ENCODE measurements at places on chromosomes 13 and 19.

DNA sequence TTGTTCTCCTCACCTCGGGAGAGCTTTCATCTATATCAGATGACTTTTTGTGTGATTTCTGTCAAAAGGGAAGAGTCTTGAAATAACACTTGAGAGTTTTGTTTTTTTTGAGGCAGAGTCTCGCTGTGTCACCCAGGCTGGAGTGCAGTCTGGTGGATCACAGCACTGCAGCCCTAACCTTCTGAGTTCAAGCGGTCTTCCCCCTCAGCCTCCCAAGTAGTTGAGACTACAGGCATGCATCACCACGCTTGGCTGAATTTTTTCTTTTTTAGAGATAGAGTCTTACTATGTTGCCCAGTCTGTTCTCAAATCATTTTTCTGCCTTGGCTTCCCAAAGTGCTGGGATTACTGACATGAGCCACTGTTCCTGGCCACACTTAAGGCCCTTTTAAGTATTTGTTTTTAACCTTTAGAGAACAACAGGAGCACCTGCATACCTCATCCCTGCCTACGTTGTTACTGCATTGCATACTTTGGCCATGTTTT lies 11.4 kb downstream of the NDFIP2 start:
- no peak for DNase-seq

GRCh38 chr19:45852145-45852750 lies 10.7 kb downstream of the SYMPK start:
- no peak for DNase-seq

GRCh38 chr19:9857920-9858746 lies 23.0 kb downstream of the PIN1 start:
- DNase-seq = no peak

DNA sequence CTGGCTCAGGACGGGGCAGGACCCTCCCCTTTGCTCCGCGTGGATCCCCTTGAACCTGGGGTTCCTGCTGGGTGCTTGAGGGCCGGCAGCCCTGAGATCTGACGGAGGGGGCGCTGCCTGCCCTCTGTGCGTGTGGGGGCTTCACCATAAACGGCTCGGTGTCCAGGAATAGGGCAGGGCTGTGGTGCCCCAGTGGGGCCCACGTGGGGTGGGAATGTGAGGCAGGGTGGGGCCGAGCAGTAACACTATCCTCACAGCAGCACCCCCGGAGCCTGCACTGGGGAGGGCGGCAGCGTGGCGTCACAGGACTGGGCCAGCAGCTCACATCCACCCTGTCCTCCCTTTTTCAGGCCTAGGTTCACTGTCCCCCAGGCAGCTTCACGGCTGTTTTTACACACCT lies 38.0 kb downstream of the GAS6 start:
- no peak for DNase-seq

- no peak for DNase-seq
Measured at GRCh38 chr19:33752018-33752800, 44.5 kb upstream of the KCTD15 start.

GRCh38 chr19:20151617-20152145 lies 15.3 kb upstream of the ZNF486 start:
- no peak for DNase-seq

DNA sequence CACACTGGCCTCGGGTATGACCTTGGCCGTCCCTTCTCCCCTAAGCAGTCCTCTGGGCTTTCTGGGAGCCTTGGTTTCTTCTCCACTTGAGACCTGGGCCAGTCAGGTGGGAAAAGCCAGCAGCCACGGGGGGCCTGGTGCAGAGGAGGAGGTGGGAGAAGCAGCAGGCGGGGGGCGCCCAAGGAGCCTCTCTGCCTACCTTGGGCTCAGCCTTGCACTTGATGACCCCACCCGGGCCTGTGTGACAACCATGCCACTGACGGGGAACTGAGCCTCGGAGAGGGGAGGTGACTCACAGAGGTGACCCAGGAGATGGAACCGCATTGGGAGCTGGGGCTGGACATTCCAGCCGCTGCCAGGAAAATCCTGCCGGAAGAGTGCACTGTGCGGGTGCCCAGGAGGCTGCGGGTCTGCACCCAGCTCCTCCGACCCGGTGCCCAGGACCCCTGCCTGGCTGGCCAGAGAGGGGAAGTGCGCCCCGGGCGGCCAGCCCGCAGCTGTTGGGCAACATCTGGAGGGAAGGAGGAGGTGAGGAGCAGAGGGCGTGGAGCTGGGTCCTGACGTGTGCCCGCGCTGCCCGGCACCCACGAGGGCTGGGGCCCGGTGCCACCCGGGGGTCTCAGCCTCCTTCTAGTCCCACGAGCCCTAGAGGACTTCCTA lies 23.4 kb upstream of the SLC7A10 start:
- DNase-seq = no peak

DNA sequence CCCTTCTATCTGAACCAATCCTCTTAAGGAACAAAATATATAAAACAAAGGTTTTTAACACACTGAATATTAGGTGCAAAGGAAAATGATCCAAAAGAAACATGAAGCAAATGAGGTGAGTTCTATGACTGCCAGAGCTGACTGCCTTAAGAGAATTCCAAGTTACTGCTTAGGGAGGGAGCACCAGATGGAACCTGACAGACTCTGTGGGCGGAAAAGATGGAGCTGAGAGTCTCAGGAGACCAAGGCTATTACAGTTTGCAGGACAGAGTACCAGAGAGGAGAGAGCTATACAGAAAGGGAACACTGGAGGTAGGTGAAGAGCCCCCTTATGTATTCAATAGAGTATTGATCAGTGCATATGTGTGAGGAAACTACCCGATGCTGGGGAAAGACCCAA lies 87.2 kb downstream of the B3GLCT start:
- no peak for DNase-seq

GRCh38 chr13:98913741-98914140 lies 64.1 kb downstream of the DOCK9 start:
- DNase-seq = no peak

DNA sequence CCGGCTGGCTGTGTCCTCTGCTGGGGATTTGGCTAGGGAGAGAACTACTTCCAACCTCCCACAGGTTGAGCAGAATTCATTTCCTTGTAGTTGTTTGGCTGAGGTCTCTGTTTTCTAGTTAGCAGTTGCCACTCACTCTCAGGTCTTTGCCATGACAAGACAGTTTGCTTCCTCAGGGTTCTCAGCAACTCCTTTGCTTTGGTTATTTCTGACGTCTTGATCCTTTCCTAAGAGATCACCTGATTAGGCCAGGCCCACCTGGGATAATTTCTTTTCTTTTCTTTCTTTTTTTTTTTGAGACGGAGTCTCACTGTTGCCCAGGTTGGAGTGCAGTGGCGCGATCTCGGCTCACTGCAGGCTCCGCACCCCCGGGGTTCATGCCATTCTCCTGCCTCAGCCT lies 9.4 kb upstream of the CACNG8 start:
- no peak for DNase-seq

DNA sequence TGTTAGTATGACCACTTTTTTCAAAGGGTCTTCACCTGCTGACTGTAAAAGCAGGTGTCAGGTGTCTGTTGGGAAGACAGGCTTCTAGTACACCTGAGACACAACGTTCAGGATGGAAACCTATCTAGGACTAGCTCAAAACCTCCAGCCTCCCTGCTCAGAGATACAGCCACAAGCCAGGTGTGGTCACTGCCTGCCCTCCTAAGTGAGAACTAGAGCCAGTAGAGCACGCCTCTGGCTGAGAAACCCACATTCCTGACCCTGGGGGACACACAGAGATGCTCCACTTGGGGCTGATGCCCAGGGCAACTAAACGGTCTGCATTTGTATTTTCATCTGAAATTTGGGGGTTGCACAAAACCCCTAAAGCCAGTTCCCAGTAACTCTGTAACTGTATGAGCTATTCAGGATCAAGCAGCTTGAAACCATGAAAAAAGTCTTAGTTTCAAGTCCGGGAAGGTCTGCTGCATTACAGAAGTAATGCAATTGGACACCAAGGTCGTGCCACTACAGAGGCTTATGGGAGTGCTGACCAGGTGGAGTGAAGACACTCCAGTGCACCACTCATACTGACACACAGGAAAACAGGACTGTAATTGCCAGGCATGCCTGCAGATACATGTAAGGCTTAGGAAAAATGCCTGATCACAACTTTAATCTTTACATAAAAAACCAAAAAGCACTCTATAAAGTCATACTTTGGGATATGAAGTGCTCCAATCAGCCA lies 27.8 kb downstream of the ANKRD10 start:
- DNase-seq = no peak

GRCh38 chr13:39378306-39378705 lies 224.7 kb downstream of the LHFPL6 start:
- DNase-seq = no peak

GRCh38 chr19:29781386-29782259 lies 30.2 kb upstream of the CCNE1 start:
- no peak for DNase-seq

- no peak for DNase-seq
Measured at GRCh38 chr13:46121597-46122163, 16.8 kb upstream of the CPB2 start.
